CD8-positive, alpha-beta memory T cell (primary cell): ENCODE measurements at places on chromosomes 11 and 22.

- no peak for DNase-seq
Measured at GRCh38 chr22:18060646-18061620, 16.9 kb upstream of the PEX26 start.

DNA sequence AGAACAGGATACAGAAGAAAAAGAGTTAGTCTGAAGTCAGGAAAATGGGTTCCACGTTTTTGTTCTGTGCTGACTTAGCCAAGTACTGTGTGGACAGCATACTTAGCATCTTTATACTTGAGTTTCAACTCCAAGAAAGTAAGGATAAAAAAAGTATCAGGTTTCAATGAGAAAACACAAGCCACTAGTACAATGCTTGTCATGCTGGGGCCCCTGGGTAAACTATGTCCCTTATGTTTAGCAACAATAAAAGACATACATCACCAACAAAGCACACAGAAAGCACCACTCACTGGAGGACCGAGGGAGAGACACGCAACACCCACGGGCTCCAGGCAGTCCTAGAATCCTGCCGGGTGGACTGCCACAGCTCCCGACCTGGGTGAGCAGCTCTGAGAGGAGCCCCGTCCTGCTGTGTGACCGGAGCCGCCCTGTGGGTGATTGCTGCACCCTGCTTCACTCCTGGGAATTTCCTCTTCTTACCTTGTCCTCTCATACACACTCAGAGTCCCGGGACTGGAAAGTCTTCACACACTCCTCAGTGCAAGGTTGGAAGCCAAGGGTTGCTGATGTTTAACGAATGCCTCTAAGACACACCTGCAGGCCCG is 890.5 kb downstream of the BRD1 start:
- no peak for DNase-seq

- DNase-seq: no peak
Measured at GRCh38 chr11:83162377-83162776, 5.4 kb downstream of the PCF11 start.

DNA sequence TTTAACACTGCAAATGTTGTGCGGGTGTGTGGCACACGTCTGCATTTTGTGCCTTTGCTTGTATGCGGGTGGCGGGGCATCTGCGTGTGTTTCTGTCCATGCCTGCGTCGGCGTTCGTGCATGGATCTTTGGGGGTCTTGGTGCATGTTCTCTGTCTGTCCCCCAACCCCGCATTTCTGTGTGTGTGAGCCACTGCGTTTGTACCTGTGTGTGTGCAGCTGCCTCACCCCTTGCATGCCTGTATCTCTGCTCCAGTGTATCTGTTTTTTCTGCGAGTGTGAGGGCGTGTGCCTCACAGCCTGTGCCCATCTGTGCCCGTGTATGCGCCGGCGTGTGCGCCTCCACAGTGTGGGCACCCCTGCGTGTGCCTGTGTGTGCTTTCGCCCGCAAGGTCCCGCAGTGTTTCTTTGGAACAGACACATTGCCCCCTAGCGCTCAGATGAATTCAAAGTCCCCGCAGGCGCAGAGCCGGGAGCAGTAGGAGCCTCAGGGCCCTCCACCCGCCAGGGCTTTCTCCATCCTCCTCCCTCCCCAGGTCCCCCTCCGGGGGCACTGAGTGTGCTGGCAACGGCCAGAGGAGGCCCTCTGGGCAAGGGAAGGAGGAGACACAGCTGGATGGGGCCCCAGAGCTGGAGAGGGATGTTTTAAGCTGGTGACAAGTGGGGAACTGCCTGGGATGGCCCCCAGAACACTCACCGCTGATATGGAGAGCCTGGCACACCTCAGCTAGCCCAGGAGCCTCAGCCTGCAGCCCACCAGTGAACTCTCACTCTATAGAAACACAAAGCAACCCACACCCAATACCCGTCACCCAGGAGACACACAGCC is 3.1 kb upstream of the MN1 start:
- no peak for DNase-seq

DNA sequence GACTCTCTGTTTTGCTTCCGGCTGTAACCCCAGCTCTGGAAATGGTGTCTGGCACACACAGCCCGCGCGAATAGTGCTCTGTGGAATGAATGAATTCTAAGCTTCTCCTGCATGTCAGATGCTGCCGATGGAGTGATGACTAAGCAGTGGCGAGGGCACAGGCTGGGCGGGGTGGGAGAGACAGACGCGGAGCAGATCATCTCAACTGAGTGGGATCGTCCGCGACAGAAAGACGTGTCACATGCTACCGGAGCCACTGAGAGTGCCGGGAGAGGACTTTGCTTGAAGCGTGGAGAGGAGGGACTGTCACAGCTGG is 334.5 kb downstream of the CTTN start:
- no peak for DNase-seq

DNA sequence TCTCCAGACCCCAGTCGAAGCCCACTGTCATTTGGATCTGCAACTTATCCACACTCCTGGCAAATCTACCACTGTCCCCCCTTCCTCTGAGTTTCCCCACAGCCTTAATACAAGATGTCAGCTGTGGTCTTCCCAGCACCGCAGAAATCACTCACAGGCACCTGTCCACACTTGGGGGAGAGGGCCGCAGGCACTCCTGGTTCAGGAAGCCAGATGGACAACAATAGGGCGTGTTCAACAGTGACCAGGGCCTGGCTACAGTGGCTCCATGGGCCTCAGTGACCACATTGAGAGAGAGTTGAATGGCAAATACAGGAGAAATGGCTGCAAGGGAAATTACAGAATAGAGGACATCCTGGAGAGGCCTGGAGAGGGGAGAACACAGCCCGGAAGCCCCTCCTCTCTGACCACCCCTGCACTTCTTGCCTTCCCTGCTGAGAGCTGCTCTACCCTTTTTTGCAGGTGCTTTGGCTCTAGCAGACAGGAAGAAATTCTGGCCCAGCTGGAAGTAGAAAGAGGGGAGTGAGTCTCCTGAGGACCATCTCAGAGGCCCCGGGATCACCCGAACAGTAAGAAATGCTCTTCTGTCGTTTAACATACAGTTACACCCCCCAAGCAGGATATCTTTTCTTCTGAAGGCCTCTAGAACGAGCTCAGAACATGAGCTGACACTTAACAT is 164.6 kb downstream of the FEZ1 start:
- DNase-seq: no peak

DNA sequence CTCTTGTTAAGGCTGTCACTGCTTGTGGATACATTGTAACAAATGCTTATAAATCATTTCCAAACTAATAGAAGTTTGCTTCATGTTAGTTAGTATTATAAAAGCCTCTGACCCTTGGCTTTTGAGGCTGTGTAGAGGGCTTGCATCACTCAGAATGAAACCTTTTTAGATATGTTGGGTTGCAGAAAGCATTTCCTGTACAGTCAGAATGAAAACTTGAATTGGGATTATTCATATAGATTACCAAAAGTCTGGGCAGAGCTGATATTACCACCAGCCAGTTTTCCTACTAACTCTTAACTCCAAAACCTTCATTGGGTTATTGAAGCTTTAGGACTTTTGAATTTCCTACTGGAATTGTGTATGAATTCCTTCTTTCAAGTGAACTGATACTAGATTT is 12.0 kb downstream of the KMT2A start:
- DNase-seq: no peak

GRCh38 chr11:22460181-22460580 is 122.0 kb downstream of the SLC17A6 start:
- no peak for DNase-seq

- DNase-seq: no peak
Measured at GRCh38 chr22:27278946-27279345, 522.6 kb downstream of the MN1 start.

DNA sequence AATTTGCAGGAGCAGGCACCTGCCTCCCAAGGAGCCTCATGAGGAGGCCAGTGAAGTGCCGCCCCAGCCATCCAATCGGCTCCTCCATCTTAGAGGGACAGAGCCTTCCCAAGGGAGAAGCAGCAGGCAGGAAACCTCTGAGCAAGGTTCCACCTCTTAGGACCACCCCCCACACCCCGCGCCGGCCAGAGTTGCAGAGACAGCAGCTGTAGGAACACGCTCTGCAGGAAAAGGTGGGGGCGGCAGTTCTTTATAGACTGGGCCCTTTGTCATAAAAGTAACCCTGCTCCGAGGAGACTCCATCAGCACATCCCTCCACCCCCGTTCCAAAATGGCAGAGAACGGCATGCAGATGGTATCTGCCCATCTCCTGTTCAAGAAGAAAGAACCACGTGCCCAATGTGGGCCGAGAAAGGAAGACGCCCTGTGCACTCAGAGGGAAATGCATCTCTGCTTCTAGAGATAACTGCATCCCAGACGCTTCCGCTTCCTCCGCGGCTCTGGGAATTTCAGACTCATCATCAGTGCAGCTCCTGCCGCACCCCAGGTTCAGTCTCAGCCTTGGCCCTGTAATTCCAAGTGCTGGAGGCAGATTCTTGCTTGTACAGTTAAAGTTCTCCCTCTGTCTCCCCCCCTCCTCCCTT is 98.5 kb downstream of the SPATA19 start:
- DNase-seq: no peak

DNA sequence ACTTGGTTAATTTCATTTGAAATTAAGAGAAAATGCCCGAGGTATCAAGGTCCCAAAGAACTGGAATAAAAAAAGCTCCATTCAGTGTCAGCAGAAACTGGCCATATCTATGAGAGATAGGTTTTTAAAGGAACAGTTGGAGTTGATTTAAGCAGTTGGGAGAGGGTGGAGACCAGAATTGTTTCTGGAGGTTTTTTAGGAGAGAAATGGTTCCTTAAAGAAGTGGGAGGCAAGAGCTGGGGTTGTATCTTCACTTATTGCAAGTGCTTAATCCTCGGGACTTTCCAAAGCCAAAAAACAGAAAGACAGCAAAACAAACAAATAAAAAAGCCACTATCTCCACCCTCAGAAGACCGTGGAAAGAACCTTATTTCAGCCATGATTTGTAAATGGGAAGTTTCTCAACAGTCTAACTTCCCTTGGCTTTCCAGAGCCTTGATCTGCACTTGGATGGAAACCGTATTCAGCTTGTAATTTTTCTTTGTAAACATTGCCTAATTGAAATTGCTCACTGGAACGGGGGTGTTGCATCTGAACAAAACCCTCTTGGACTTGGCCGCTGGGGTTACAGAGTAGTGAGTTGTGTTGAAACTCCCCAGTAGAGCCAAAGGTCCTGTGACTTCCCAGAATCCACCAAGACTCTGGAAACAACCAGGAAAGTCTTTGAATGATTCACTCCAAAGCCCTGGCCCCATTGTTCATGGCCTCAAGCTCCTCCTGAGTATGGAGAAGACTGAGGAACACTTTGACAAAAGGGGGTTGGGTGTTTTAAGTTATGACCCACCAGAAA is 115.6 kb downstream of the SLC1A2 start:
- no peak for DNase-seq

DNA sequence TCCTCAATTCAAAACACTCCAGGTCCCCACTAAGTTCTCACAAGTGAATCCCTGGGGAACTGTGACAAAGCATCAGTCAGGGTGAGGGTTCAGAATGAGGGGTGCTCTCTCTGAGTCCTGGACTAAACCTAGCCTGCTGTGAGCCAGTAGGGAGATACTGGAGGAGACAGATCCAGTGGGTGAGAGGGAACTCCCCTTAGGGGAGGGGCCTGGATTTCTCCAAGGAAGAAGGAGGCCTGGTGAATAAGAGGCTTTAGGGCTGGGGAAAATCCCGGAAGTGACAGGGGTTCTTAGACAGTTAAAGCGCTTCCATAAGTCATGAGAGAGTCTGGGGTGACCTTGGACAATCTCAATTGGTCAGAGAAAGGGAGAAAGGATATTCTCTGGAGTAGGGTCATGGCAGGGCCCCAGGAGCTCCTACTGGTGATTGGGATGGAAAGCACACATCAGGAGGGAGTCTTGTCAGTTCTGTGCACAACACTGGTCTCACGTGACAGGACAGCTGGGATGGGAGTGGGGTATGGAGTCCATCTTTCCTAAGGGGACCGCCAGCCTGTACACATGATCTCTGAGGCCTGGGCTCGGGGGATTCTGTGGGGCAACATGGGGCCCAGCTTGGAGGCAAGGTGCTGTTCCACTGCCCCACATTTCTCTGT is 1.5 kb downstream of the TBC1D10A start:
- DNase-seq: no peak

GRCh38 chr11:278001-278951 is at the start of gene NLRP6:
NLRP6 (plus strand) TSS chr11:278407; CDS start chr11:278570, 163 bp downstream.
- no peak for DNase-seq

GRCh38 chr11:82724026-82724425 is 9.6 kb downstream of the FAM181B start:
- no peak for DNase-seq

DNA sequence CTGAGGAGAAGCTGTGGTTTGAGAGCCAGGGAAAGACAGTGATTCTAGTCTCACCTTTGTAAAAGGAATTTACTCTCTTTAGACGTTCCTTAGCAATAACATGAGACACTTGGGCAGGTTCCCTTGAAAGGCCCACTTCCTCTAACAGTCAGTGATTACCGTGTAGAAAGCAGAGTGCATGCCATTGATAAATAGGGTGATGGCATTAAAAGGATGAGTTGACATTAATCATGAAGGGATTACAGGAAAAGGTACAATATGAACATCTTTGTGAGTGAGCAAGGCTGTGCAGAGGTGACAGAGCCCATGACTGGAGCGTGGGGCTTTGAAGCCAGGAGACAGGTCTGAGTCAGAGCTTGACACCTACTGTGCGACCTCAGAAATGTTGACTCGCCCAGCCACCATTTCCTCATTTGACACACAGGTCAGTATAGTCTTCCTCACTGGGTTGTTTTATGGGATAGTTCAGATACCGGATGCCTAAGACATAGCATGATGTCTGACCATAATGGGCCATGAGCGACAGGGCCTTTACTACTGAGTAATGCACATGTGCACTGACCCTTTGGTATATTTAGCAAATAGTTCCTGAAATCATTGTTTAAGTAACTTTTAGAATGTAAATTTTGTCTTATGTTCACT is 341.7 kb upstream of the MTNR1B start:
- DNase-seq: no peak

DNA sequence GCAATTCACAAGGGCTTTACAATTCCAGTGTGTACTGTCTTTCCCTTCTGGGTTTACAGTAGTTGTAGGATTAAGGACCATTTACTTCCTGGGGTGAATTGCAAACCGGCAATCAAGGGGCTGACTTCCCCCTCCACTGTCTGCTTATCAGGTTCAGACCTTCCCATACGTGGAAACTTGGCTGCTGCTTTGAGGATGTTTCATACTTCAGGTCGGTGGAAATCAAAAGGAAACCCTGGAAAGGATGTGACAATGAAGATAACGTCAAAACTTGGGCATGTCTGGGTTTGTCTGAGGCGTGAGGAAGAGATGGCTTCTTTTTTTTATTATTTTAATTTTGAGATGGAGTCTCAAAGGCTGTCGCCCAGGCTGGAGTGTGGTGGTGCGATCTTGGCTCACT is 2.1 kb upstream of the RTCB start:
- no peak for DNase-seq

- DNase-seq: no peak
Measured at GRCh38 chr11:1281974-1282365, 27.5 kb downstream of the TOLLIP start.

GRCh38 chr11:76266286-76267100 is 60.2 kb upstream of the WNT11 start:
- DNase-seq: no peak

GRCh38 chr11:129578006-129578405 is 202.4 kb downstream of the BARX2 start:
- no peak for DNase-seq
